ENCODE measurements at places on chromosomes 7 and 10.
A peak's percentile ranks its signal among the peaks of the same experiment; 100 is the strongest.

DNA sequence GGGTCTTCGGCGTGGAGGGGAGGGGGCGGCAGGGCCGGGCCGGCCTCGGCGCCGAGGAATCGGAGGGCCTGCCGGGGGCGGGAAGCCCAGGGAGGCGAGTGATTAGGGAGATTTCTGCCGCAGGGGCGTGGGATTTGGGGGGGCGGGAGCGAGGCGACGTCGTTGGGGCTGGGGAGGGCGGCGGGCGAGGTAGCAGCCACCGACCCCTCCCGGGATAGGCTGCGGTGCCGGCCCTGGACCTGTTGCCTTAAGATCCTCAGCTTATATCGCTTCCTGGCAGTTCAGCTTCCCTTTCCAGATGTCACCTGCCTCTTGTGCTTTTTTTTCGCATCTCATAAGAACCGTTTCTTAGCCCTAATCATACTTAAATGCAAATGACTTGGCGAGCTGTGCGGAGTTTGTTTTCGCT is 655 bp downstream of the LMTK2 start:
- no peak for DNase-seq

GRCh38 chr7:100874300-100874576 is 665 bp upstream of the SRRT start:
- DNase-seq, result no peak

- no peak for DNase-seq
Observed at GRCh38 chr10:49596493-49596809, 13.7 kb upstream of the SLC18A3 start.

DNA sequence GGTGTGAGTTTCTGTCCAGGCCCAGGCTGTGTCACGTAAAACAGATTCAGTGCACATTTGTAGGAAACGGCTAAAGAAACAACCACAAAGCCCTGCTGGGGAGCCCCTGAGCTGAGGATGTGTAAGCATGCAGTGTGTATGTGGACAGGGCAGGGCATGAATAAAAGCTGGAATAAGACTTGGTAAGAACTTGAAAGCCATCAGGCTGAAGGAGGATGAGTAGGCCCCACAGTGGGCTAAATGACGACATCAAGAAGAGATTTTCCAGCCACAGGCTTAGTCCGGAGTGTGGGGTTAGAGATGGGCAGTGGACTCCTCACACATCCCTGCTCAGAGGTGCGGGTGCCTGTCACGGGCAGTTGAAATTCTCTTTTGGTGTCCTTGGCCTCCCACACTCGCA is 270.7 kb upstream of the BMPER start:
- DNase-seq, result no peak

DNA sequence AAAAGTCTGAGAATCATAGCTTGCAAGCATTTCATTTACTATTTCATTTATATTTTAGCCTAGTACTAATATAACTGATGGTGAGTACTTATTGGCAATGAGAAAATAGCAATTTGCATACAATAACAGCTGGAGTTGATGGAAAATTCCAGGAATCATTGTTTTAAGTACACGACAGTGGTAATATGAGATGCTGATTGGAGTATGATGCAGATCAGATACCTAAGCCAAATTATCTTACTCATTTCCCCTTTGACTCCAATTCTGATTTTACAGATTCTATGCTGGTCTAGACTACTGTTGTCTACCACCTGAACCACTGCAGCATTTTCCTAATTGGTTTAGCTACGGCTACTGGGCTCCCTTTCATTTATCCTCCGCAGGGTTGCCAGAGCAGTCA is 36.7 kb downstream of the GNG11 start:
- DNase-seq, result no peak

- DNase-seq, result no peak
Observed at GRCh38 chr10:86393362-86393761, 26.8 kb upstream of the GRID1 start.

DNA sequence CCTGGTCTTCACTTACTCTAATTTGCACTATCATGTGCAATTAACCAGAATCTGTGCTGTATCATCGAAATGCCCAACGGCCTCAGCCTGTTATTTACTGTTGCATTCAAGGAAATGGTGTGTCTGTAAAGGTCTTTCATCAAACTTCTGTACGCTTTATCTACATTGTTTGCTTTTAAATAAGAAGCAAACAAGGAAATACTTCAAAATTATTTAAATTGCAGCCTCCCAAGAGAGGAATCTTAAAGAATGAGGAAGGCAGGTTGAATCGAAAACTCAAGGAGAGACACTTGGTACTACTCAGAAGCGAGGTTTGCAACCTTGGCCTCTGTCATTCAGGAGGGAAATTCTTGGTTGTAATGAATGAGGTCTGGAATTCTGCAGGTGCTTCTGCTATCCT is 40.7 kb downstream of the MGAM start:
- DNase-seq, result no peak

DNA sequence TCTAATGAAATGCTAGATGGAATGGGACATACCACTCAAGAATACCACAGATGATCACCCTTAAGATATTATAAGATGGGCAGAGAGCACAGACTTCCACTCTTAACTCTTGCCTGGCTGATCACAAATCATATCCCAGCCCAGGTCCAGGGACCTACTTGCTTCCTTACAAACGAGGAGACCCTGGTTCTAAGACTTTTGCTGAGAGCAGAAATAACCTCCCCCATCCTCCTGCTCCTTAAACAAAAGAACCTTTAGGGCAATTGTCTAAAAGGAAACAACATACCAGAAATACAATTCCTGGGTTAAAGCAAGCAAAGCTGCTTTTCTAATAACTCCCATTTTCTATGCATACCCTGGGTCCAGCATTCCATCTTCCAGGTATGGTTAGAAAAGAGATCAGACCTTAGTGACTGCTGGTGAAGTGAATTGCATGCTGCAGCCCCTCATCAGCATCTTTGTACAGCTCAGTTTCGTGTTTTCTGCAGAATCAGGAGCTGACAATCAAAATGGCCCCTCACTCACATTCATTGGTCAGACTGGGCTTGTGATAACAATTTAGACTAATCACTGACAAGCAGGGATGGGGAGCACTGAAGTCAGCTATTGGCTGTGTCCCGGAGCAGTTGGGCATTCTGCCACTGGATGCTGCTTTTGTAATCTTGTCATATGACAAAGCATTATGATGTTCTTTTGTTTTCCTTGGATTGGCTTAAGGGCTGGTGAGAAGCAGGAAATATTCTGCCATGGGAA is 14.6 kb downstream of the IFIT3 start:
- peak; percentile 95 for DNase-seq

GRCh38 chr7:131957338-131958020 is 401.1 kb upstream of the PODXL start:
- no peak for DNase-seq

- no peak for DNase-seq
Observed at GRCh38 chr7:150463461-150463860, 13.0 kb downstream of the GIMAP8 start.

- no peak for DNase-seq
Observed at GRCh38 chr7:41207141-41207540, 495.7 kb downstream of the INHBA start.

- DNase-seq, result no peak
Observed at GRCh38 chr7:32221056-32221455, 150.8 kb upstream of the PDE1C start.

DNA sequence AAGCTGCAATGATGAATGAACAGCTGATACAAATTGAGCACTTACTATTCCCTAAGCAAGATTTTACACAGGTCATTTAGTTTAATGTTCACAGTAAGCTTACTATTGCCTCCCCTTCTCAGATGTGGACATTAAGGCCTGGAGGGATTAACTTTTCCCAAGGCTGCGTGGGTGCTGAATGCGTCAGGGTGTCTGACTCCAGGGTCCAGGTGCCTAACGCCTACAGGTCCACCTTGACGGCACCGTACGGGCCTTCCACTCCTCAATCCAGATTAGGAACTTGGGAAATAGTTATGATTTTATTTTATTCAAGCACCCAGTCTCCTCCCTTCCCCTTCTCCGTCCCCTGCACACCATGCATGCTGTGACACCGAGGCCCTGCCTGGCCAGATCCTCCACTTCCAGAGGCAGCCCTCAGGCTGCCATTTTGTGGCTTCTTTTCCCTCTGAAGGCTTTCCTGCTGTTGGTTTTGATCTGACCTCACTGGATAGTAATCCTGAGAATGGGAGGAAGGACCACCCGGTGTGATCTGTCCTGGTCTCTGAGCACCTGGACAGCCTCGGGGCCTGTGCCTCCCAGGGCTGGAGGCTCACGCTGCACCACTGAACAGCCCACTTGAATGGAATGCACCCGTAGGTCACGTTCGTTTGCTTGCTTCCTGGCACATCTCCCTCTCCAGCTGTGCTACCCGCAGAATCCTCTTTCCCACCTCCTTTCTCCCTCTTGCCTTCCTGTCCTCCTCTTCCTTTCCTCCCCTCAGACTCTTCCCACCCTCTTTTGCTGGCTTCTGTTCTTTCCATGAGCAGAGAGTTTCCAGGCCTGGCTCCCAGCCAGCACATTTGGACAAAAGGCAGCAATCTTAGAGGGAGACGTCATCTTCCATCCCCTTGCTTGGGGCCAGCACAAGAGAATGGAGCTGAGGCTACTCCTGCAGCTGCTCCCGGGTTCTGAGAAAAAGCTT is 14.4 kb downstream of the DENND2A start:
- no peak for DNase-seq

DNA sequence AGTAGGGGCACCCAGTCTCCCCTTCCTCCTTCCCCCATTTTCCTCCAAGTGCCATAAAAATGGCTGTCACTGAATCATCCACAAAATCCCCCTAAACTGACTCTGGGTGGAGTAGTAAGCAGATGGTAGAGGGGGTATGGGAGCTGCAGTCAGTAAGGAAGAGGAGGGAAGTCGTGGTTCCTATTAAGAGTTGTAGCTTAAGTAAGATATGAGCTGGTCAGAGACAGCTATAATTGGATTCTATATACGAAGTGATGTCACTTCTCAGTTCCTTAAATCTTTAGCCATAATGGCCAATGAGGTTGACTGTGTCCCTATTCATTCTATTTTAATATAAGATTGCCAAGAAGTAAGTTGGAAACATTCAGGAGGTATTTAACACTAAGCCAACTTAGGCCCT is 131.7 kb downstream of the SLC16A9 start:
- no peak for DNase-seq

GRCh38 chr7:85154282-85154937 is 32.4 kb downstream of the SEMA3D start:
- no peak for DNase-seq

DNA sequence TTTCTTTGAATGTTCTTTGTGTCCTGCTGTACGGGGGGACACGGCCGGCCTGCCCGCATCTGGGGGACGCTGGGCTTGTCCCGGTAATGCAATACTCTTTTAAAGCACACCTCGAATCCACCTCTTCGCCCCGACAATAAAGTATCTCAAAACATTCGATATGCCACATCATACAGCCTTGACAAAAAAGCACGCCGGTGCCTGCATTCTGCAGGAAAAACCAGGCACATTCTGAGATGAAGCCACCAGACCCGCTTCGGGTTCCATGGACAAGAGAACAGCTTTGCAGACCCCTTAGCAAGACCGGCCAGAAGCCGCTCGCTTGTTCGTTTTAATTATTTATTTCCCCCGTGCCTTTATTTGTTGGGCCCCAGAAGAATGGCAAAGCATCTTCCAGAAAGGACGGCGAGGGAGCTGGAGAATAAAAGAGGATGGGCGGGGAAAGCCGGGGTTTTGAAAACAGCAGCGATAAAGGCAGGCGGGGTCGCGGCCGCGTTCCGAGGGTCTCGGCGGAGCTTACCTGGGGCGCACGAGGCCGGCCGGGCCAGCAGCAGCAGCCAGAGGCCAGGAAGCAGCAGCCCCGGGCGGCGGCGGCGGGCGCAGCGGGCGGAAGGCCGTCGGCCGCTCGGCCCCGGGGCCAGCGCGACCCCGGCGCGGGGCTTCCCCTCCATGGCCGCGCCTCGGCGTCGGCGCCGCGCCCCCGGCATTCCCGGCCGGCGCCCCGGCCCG is 462 bp downstream of the KIAA1549 start:
- DNase-seq, result no peak

DNA sequence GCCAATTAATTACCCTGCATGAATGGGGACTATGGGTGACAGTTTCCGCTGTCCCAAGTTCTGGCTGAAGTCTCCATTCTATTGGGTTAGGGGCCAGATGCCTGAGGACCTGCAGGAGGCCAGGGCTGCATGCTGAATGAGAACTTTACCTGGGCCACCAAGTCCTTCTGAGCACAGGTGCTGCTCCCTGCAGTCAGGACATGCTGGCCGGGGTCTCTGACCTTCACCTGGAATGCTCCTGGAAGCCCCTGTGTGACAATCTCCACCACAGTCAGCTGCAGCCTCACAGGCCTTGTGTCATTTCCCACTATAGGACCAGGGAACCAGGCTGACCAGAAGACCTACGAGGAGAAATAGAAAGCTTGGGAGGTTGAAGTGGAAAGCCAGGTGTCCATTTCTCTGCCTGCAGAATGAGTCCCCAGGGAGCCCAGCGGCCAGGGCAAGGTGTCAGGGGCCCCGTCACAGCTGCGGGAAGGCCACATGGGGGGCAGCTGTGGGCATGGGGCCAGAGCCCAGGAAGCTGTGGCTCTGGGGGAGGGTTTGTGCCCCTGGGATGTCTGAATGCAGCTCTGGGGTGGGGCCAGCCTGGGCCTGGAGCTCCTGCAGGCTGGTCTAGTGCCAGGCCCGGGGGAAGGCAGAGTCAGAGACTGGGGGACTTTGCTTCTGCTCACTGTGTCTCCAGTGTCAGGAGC is 5.6 kb upstream of the GIMAP8 start:
- DNase-seq, result no peak

All from cerebellar nuclear complex (tissue), 1 donor.